ENCODE measurements at places on chromosomes 4 and X.

GRCh38 chr4:136000246-136000645 is 1532.0 kb downstream of the PCDH18 start:
- DNase-seq: no peak

DNA sequence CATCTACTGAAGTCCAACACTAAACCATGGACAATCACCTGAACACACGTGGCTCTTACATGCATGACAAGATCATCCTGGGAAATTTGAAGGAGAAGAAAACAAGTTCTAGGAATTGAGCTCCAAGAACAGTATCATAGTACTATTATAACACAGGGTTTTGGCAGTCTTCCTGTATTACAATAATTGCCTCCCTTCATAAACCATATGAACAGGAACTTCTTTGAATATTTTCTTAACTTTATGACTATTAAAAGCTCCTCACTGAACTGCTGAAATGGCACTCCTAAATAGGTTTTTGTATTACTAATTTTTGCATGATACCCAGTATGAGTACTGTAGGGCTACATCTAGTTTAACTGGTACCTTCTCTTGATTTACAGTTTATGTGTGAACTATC is 130.0 kb downstream of the ZAR1 start:
- no peak for DNase-seq

DNA sequence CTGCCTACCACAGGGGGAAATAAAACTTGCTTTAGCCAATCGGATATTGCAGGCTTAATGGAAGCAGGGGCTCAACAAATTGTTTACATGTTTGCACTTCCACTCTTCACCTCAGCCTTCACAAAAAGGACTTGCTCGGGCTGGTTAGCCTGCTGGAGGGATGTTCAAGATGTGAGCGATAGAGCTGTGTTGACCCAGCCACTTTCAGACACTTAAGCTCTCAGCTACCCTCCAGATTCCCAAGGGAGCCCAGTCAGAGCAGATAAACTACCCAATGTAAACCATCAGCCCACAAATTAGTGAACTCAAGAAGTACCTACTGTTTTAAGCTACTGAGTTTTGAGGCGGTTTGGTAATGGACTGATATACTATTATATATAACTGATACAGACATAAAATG is 508.4 kb upstream of the FTHL17 start:
- DNase-seq: no peak

DNA sequence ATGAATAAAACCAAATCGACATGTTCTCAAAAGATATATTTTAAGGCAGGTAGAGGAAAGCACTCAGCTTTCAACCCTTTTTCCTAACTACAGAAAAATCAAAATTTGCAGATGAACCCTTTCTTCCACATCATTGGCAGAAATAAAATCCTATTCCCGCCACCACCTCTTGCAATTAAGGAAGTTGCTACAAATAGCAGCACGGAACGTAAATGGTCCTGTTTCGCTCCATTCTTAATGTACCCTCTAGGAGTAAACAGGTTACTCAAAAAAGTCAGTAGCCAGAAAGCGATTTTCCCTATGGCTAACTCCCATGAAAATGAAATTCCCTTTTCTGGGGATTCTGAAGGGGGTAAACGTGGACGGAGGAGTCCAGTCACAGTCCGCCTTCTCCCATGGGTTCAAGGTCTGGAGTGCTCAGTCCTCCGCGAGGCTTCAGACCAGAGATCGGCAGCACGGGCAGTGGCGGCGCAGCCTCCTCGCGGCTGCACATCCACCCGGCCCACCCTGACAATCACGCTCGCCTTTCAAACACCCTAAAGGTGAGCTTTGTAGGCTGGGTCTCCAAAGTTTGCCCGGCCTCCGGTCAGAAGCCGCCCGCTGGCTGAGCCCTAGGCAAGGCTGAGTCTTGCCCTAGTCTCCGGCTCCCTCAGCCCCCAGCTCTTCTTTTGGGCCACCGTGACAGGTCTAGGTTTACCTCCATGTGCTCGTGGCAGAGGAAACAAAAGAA is 1.8 kb downstream of the ATP11C start:
- DNase-seq: no peak

DNA sequence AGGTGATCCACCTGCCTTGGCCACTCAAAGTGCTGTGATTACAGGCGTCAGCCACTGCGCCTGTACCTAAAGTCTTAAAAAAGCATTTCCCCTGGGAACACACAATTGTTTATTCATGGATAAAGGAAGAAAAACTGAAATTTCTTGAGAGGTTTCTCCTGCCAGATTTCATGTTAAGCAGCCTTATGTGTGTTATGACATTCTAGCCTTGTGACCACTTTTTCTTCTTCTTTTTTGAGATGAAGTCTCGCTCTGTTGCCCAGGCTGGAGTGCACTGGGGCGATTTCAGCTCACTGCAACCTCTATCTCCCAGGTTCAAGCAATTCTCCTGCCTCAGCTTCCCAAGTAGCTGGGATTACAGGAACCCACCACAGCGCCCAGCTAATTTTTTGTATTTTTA is 57.8 kb upstream of the PLAC8 start:
- no peak for DNase-seq

DNA sequence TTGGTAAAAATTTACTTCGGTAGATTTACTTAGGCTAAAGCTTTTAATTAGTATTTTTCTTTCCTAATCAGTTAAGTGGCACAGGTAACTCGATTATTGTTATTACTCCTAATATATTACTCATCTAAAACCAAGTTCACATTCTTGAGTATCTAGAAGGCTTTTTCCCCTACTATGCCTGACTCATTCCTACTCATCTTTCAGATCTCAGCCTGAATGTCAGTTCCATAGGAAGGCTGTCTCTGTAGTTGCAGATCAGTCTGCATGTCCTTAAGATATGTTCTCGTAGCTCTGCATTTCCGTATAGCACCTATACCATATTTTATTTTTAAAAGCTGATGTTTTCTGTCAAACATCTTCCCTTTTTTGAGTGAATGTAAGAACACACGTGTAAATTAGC is 5.9 kb upstream of the FAM184B start:
- no peak for DNase-seq

GRCh38 chrX:128287693-128288092 is 235.5 kb upstream of the ACTRT1 start:
- DNase-seq: no peak
